Uterus (tissue), 4 donors: ENCODE measurements at places on chromosomes 4 and X. TPM values are rescaled to one million over a fixed set of nuclear protein-coding genes. Genes with fewer than 3 reads are reported as not detected.

GRCh38 chr4:42119886-42120285, 32.6 kb downstream of the BEND4 start:
- H3K4me1 ChIP-seq, result no peaks in the 10 kb centered on the region
- no peaks in the 10 kb centered on the region for H3K36me3 ChIP-seq
- no peak overlapping the region for H3K27ac ChIP-seq

DNA sequence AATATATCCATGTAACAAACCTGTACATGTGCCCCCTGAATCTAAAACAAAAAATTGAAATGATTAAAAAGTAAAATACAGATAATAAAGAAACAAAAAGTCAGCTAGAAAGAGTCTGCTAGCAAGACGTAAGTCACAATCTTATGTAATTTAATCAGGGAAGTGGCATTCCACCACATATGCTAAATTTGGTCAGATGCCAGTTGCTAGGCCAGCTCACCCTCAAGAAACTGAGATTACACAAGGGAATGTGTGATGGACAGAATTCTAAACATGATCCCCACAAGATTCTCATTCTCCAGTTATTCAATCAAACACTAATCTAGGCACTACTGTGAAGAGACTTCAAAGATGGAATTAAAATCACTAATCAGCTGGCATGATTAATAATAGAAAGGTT, 689.3 kb downstream of the CENPC start:
- no peak overlapping the region for H3K4me3 ChIP-seq
- DNase-seq, result no peak
- no peak overlapping the region for H3K27ac ChIP-seq
- no peaks in the 10 kb centered on the region for H3K36me3 ChIP-seq
- no peaks in the 10 kb centered on the region for H3K27me3 ChIP-seq

DNA sequence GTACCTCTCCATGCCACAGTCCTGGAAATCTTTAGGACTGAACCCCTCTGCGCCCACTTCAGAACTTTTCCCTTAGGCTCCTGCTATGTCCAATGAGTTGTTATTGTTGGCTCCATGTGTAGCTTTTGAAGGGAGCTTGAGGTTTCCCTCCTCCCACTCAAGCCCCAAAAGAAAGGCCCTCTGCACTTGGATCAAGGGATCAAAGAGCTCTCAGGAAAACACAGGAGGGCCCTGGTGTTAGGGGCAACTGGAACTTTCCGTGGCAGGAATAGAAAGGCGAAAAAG, 135.0 kb downstream of the RASL11B start:
- no peak for DNase-seq
- H3K27ac ChIP-seq, result peak overlapping the region; percentile 83
- H3K4me3 ChIP-seq, result no peak overlapping the region

DNA sequence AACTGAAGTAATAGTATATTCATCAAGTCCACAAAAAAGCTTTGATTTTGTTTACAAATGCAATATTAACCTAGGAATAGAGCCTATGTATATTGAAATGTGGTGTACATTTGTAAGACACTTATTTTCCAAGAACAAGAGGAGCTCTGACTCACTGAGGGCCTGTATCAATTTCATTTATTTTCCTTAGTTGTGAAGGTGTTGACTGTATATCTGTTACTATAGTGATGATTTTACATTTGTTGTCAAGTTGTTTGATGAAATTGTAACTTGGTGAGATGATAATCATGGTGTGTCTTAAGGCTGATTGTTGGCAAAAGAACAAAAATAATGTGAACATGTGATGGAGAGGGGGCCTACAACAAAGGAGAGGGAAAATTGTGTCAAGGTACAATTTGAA, 274.9 kb upstream of the TEX13A start:
- no peaks in the 10 kb centered on the region for H3K27me3 ChIP-seq
- no peaks in the 10 kb centered on the region for H3K36me3 ChIP-seq
- H3K4me3 ChIP-seq, result no peak overlapping the region
- DNase-seq, result no peak
- H3K27ac ChIP-seq, result no peak overlapping the region

GRCh38 chr4:151803246-151803645, 42.4 kb upstream of the GATB start:
- no peaks in the 10 kb centered on the region for H3K36me3 ChIP-seq
- H3K4me3 ChIP-seq, result no peak overlapping the region
- H3K27ac ChIP-seq, result no peak overlapping the region
- no peaks in the 10 kb centered on the region for H3K27me3 ChIP-seq

Gene PPEF2
- total RNA-seq, result not detected

Gene QDPR
- 23.2 TPM for total RNA-seq

DNA sequence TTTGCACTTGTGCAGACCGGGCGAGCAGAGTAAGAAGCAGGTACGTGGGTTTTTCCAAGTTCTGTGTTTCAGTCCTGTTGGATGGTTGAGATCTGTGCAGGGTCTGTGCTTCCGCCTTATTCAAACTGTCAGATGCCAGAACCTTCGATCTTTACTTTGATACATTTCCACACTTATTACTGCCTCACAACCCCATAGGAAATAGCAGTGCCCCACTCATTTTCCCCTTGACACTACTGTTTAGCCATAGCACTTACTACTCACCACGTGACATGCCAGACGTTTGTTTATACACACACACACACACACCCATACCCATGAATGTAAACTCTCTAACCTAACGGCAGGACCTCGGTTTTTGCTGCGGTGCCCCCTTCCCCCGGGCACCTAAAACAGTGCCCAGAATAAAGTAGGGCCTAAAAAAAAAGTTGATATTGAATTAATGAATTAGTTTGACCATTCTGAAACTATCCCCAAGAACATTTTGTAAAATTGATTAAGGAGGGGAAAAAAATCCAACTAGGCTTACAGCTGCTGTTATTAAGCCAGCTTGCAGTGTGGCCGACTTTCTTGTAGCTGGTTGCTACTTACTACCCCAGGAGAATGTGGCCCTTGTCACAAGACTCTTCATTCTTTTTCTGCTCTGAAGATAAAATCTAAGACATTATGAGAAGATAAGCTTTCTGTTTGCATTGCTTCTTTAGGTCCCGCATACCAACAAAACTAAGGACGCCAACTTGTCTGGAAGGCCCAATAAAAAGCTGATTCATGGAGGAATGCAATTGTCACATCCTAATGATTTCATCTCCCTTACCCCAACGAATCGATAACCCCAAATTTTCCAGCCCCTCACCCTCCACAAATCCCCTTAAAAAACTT, 704 bp upstream of the SEPSECS start:
- no peaks in the 10 kb centered on the region for H3K4me1 ChIP-seq
- no peaks in the 10 kb centered on the region for H3K36me3 ChIP-seq
- H3K4me3 ChIP-seq, result peak overlapping the region; percentile 99
